ENCODE measurements at places on chromosomes 7 and 10. TPM values are rescaled to one million over a fixed set of nuclear protein-coding genes. Genes with fewer than 3 reads are reported as not detected.

The MBLAC1 gene
- 1.6 TPM for total RNA-seq

The PDAP1 gene
- total RNA-seq = 160 TPM

The SLC16A9 gene
- total RNA-seq = 4.3 TPM

The GARS1 gene
- total RNA-seq = 234 TPM

The MKI67 gene
- total RNA-seq = 99.0 TPM

The PPP1R17 gene
- 1.7 TPM for total RNA-seq

The C10orf53 gene
- not detected for total RNA-seq

- DNase-seq = peak; percentile 14
- H3K36me3 ChIP-seq = no peaks in the 10 kb centered on the region
- H3K27ac ChIP-seq = no peak overlapping the region
- no peaks in the 10 kb centered on the region for H3K4me1 ChIP-seq
- no peak overlapping the region for H3K4me3 ChIP-seq
These were observed 118.2 kb downstream of the PTPN20 start for GRCh38 chr10:47029181-47030009.

GRCh38 chr7:84368122-84368521, 173.5 kb upstream of the SEMA3A start:
- no peak overlapping the region for H3K27ac ChIP-seq
- H3K27me3 ChIP-seq = no peaks in the 10 kb centered on the region
- no peaks in the 10 kb centered on the region for H3K4me1 ChIP-seq

DNA sequence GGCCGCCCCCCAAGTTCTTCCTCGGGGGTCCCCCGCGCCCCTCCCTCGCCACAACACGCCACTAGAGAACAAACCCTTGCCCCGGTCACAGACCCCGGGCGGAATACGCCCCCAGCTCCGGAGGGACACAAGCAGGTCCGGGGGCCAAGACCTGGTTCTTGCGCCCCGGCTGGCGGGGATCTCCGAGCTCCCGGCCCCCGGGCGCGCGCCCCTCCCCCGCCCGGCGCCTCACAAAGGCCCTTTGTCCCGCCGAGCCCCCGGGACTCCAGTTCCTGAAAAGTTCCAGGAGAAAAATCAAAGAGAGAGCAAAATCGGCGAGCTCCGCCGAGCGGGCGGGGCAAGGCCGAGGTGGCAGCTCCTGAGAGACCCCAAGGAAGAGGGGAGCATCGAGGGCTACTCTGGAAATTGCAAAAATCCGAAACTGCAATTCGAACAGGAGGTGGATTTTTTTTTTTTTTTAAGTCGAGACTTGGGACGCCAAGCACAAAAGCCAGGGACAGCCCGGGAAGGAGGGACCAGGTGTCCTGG, 4.0 kb downstream of the TNRC18 start:
- no peaks in the 10 kb centered on the region for H3K36me3 ChIP-seq
- H3K4me1 ChIP-seq = no peaks in the 10 kb centered on the region
- H3K27me3 ChIP-seq = peaks cover 58% of the 10 kb centered on the region
- H3K4me3 ChIP-seq = peak overlapping the region; percentile 52
- DNase-seq = peak; percentile 53

- no peak for DNase-seq
- H3K4me1 ChIP-seq = peaks cover 29% of the 10 kb centered on the region
- H3K4me3 ChIP-seq = peak overlapping the region; percentile 18
- peaks cover 3% of the 10 kb centered on the region for H3K36me3 ChIP-seq
- H3K27ac ChIP-seq = peak overlapping the region; percentile 40
These were observed 89.2 kb upstream of the BTBD16 start for GRCh38 chr10:122181876-122182275.

GRCh38 chr10:71598621-71599055, 120.9 kb downstream of the C10orf105 start:
- no peaks in the 10 kb centered on the region for H3K27me3 ChIP-seq
- DNase-seq = no peak
- no peak overlapping the region for H3K27ac ChIP-seq
- no peaks in the 10 kb centered on the region for H3K36me3 ChIP-seq
- no peak overlapping the region for H3K4me3 ChIP-seq
- H3K4me1 ChIP-seq = no peaks in the 10 kb centered on the region

DNA sequence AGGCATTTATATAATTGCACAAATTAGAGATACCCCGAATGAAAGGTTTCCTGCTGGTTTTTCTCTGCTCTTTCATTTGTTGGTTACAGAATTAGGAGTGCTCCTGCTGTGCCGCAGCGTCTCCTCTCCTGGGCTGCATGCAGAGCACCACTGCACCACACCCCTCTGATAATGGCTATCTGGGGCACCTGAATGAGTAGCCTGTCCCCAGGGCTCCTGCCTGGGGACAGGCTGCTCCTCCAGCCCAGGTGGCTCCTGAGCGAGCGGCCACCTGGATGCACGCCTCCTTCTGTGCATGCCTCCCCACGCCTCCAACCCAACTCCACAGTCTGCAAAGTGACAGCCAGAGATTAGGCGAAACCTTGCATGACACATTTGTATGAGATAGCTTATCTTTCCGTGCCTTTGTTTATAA, 242.6 kb upstream of the FZD8 start:
- H3K4me1 ChIP-seq = no peaks in the 10 kb centered on the region
- no peak for DNase-seq
- no peak overlapping the region for H3K4me3 ChIP-seq
- peaks cover 5% of the 10 kb centered on the region for H3K36me3 ChIP-seq
- no peaks in the 10 kb centered on the region for H3K27me3 ChIP-seq
- no peak overlapping the region for H3K27ac ChIP-seq

- H3K4me3 ChIP-seq = no peak overlapping the region
- no peak for DNase-seq
- no peaks in the 10 kb centered on the region for H3K27me3 ChIP-seq
- H3K36me3 ChIP-seq = peaks cover 59% of the 10 kb centered on the region
- no peak overlapping the region for H3K27ac ChIP-seq
These were observed 16.8 kb downstream of the DAGLB start for GRCh38 chr7:6430974-6431373.

- peaks cover 3% of the 10 kb centered on the region for H3K4me1 ChIP-seq
- H3K36me3 ChIP-seq = peaks cover 9% of the 10 kb centered on the region
- H3K4me3 ChIP-seq = no peak overlapping the region
These were observed 473.0 kb downstream of the PLXDC2 start for GRCh38 chr10:20289070-20289828.

DNA sequence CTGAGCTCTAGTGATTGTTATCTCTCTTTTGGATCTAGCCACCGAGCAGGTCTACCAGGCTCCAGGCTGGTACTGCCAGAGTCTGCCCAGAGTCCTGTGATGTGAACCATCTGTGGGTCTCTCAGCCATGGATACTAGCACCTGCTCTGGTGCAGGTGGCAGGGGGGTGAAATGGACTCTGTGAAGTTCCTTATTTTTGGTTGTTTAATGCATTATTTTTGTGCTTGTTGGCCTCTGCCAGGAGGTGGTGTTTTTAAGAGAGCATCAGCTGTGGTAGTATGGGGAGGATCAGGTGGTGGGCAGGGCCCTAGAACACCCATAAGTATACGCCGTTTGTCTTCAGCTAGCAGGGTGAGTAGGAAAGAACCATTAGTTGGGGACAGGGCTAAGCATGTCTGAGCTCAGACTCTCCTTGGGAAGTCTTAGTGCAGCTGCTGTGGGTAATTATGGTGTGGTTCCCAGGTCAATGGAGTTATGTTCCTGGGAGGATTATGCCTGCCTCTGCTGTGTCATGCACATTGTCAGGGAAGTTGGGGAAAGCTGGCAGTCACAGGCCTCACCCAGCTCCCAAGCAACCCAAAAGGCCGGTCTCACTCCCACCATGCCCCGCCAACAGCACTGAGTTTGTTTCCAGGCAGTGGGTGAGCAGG, 81.8 kb downstream of the NPSR1 start:
- peaks cover 7% of the 10 kb centered on the region for H3K36me3 ChIP-seq
- no peaks in the 10 kb centered on the region for H3K4me1 ChIP-seq
- no peak overlapping the region for H3K4me3 ChIP-seq
- no peaks in the 10 kb centered on the region for H3K27me3 ChIP-seq

- H3K27me3 ChIP-seq = no peaks in the 10 kb centered on the region
- peaks cover 9% of the 10 kb centered on the region for H3K4me1 ChIP-seq
- H3K4me3 ChIP-seq = peak within 1 kb of the TSS; percentile 98
- peak; percentile 70 for DNase-seq
These were observed at the start of gene PLAU for GRCh38 chr10:73910764-73911552. TSS of gene PLAU (plus strand) at chr10:73911132. CDS start at chr10:73911556, 424 bp downstream.

DNA sequence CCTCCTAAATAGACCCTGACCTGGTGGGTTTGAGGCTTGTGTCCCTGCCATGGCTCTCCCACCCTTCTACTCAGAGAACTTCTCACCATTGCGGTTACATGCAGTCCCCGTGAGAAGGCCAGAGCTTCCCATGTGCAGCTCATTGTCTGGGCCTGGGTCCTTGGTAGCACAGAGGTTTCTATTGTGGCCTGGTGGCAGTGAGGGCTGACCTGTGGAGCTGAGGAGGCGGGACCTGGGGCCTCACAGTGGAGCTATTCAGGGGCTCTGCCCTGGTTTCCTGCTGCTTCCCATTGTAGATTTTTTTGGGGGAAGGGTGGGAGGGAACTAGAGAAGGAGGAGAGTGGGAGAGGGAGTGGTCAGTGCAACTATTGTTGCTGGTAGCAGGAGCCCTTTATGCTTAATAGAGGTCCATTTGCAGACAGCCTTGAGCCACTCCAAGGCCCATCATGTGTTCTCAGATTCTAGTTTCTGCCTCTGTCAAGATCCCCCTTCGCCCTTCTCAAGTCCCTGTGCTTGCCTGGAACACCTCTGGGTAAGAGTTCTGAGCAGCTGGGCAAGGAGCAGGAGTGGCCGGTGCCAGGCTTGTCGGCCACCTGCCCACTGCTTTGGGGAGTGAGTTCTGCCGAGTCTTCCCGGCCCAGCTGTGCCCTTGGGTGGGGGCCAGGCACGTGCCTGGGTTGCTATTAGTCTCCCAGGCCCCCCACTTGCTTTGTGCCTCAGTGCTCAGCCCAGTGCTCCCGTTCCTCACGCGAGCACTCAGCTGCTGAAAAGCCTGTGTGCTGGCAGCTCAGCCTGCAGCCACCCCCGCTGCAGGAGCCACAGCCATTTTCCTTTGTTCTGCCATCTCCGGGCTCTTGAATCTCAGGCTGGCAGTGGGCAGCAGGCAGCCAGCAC, 10.7 kb downstream of the TSPAN14 start:
- peak overlapping the region; percentile 52 for H3K4me3 ChIP-seq
- peak; percentile 91 for DNase-seq
- peaks cover 8% of the 10 kb centered on the region for H3K36me3 ChIP-seq
- no peaks in the 10 kb centered on the region for H3K27me3 ChIP-seq
- H3K27ac ChIP-seq = no peak overlapping the region
- peaks cover 33% of the 10 kb centered on the region for H3K4me1 ChIP-seq

GRCh38 chr10:42574336-42574735, 64.0 kb downstream of the ZNF33B start:
- H3K27me3 ChIP-seq = no peaks in the 10 kb centered on the region
- H3K36me3 ChIP-seq = peaks cover 31% of the 10 kb centered on the region
- no peak overlapping the region for H3K27ac ChIP-seq
- H3K4me3 ChIP-seq = no peak overlapping the region
- no peaks in the 10 kb centered on the region for H3K4me1 ChIP-seq

DNA sequence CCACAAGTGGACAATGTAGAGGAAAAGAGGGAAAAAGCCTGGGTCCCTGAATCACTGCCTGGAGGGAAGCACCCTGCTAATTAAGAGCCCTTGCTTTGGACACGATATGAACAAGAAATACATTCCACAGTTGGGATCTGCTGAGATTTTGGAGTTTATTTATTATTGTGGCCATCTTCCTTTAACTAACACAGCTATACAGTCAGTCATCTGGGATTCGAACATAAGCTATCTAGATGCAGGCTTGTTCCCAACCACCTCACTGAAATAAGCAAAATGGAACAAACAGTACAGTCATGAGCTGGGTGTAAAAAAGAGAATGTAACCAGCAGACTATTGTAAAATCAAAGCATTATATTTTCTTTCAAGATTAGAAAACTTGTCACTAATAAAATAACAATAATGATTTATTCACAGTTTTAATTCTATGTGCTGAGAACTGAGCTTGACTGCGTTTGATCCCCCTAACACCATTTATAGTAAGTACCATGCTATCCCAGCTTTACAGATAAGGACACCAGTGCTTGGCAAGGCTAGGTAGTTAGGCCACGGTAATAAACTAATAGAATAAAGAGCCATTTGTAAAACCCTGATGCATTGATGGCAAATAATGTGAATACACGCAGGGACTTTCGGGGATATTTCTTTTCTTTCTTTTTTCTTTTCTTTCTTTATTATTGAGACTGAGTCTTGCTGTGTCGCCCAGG, 223.8 kb upstream of the KLF6 start:
- H3K27me3 ChIP-seq = 0 out of 2 replicates have a peak, but pooled peaks cover 1% of the 10 kb centered on the region
- no peaks in the 10 kb centered on the region for H3K36me3 ChIP-seq
- no peaks in the 10 kb centered on the region for H3K4me1 ChIP-seq

DNA sequence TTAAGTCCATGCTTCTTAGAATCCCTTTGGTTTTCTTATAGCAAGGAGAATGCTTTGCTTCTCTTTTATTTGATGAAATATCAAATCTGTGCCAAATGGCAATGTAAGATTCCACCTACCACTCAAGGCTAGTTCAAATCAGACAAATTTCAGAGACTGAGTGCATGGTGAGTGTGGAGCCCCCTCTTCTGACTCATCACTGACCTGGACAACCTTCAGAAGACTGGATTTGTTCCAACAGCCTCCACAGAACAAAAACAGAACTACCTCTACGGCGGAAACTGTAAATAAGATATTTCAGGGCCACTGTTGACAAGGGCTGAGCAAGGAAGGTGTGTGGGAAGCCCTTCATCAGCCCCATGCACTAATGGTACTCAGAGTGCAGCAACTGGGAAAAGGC, 21.1 kb downstream of the NCAPG2 start:
- no peak overlapping the region for H3K4me3 ChIP-seq
- no peak overlapping the region for H3K27ac ChIP-seq
- H3K4me1 ChIP-seq = no peaks in the 10 kb centered on the region
- no peak for DNase-seq

GRCh38 chr7:132232406-132232805, 343.9 kb downstream of the PLXNA4 start:
- no peaks in the 10 kb centered on the region for H3K27me3 ChIP-seq
- DNase-seq = no peak
- H3K4me1 ChIP-seq = peaks cover 6% of the 10 kb centered on the region
- H3K27ac ChIP-seq = no peak overlapping the region
- H3K36me3 ChIP-seq = no peaks in the 10 kb centered on the region

- no peak overlapping the region for H3K27ac ChIP-seq
- DNase-seq = no peak
- no peaks in the 10 kb centered on the region for H3K36me3 ChIP-seq
- no peaks in the 10 kb centered on the region for H3K27me3 ChIP-seq
- no peaks in the 10 kb centered on the region for H3K4me1 ChIP-seq
These were observed 150.2 kb upstream of the CACNA2D1 start for GRCh38 chr7:82593780-82594179.

- H3K4me3 ChIP-seq = no peak overlapping the region
- DNase-seq = peak; percentile 15
- no peaks in the 10 kb centered on the region for H3K4me1 ChIP-seq
- no peak overlapping the region for H3K27ac ChIP-seq
These were observed 2.0 kb downstream of the AOC1 start for GRCh38 chr7:150854066-150855000.

- no peak for DNase-seq
- H3K27ac ChIP-seq = no peak overlapping the region
- H3K36me3 ChIP-seq = peaks cover 90% of the 10 kb centered on the region
- no peaks in the 10 kb centered on the region for H3K27me3 ChIP-seq
These were observed 83.9 kb downstream of the FGFR2 start for GRCh38 chr10:121514141-121514865.
